ENCODE measurements at places on chromosomes 6 and 20.

DNA sequence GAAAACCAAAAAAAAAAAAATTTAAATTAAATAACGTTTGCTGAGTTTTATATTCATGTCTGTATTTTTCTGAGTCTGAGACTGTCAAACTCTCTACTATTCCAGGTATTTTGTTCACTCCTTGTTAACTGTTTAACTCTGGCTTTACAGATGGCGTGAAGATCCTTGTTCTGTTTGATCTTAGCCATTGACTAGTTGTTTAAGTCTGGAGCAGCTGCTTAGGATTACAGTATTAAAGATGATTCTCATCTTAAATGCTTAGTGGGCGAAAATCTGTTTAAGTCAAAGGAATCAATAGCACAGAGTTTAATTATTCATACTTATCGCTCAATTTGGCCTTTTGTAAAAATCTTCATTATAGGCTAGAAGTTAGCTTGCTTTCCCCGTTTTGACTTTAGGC is 2.4 kb downstream of the PHACTR2 start:
- H3K4me3 ChIP-seq: peak overlapping the region; percentile 89
- peaks cover 60% of the 10 kb centered on the region for H3K4me1 ChIP-seq
- no peak for DNase-seq
- H3K36me3 ChIP-seq: peaks cover 30% of the 10 kb centered on the region

DNA sequence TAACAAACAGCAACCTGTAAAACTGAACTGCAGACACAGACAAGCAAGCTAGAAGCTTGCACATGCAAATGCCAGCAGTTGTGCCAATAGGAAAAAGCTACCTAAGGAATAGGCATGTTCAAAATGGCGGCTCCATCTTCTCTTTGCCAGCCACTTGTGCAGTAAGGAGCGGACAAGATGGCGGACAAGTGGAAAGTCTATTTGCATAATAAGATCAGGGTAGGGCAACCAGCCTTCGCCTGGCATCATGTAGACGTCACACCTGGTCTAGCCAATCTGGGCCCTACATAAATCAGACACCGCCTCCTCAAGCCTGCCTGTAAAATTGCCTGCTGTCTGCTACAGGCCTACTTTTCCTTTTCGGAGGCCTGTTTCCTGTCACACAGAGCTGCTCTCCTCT is 18.0 kb downstream of the C6orf52 start:
- DNase-seq: no peak
- no peaks in the 10 kb centered on the region for H3K36me3 ChIP-seq
- H3K27ac ChIP-seq: no peak overlapping the region
- no peak overlapping the region for H3K4me3 ChIP-seq
- peaks cover 2% of the 10 kb centered on the region for H3K4me1 ChIP-seq

DNA sequence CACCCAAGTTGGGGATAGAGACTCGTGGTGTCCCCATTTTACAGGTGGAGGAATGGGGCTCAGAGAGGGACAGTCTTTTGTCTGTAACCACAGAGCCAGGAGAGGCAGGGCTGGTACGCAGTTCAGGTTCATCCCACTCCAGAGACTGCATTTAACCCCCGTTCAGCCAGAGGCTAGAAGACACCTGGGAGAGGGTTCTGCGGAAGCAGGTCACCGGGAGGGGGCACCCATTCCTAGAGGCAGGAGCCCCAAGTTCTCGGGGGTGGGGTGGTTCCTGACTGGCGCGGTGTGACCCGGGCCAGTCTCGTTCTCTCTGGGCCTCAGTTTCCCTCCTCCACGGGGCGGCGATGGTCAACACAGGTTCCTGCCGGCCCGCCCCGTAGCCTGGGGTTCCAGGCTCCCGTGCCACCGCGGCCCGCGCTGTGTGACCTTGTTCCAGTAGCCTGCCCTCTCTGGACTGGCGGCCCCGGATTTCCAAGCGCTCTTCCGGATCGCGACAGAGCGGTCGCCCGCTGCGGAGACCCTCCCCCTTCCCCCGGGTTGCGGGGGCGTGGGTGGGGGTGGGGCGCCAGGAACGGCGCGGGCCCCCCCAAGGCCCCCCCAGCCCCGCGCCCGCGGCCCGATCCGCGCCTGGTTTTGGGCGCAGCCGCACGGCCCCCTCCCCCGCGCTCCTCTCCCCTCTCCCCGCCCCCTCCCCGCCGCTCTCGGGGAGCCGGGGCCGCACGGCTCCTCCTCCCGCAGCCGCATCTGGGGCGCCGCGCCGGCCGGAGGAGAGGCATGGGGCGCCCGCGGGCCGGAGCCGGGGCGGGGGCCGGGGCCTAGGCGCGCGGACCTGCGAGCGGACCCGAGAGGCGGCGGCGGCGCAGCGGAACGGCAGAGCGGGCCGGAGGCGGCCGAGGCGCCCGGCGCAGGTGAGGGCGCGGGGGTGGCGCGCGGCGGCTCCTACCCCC is at the start of gene DLGAP4:
Gene DLGAP4 (plus strand): TSS at position 738 of the 950 bp plus-strand sequence. CDS start 125,379 bp downstream, outside the sequence.
- peaks cover 45% of the 10 kb centered on the region for H3K27me3 ChIP-seq
- peak within 1 kb of the TSS; percentile 72 for H3K4me3 ChIP-seq
- peak; percentile 39 for DNase-seq
- no peak within 1 kb of the TSS for H3K27ac ChIP-seq
- H3K36me3 ChIP-seq: no peaks in the 10 kb centered on the region
- peaks cover 21% of the 10 kb centered on the region for H3K4me1 ChIP-seq

- no peak overlapping the region for H3K27ac ChIP-seq
- DNase-seq: no peak
- H3K4me1 ChIP-seq: peaks cover 71% of the 10 kb centered on the region
- no peak overlapping the region for H3K4me3 ChIP-seq
- H3K36me3 ChIP-seq: no peaks in the 10 kb centered on the region
Measured at GRCh38 chr6:108733706-108734265, 114.4 kb upstream of the ARMC2 start.

GRCh38 chr6:148945301-148946021 is 198.6 kb downstream of the UST start:
- H3K27ac ChIP-seq: peak overlapping the region; percentile 38
- H3K27me3 ChIP-seq: no peaks in the 10 kb centered on the region
- peaks cover 14% of the 10 kb centered on the region for H3K36me3 ChIP-seq
- no peak overlapping the region for H3K4me3 ChIP-seq
- peaks cover 38% of the 10 kb centered on the region for H3K4me1 ChIP-seq
- no peak for DNase-seq

DNA sequence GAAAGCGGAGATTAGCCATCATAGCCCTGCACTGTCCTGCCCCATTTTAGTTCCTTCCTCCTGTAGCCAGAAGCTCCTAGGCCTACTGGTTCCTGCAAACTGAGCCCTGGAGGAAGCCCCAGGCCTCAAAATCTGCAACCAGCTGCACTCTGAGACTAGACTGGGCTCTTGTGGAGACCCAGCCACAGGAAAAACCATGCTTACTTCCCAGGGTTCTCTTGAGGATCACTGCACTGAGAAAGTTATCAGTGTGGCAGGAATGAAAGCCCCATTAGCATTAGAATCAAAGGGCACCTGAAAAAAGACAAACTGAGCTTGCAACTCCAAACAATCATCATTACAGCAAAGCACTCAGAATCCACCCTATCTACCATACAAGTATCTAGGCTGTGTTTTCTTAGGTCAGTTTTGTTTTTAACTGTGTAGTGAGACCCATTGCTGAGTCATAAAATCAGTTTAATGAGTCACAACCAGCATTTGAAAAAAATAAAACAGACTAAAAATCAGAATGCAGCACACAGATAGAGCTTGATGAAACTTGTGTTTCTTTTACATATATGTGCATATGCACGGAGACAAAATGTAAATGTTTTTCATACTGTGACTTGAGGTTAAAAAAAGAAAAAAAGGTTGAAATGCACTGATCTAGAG is 91.0 kb downstream of the UNC5CL start:
- peaks cover 4% of the 10 kb centered on the region for H3K27me3 ChIP-seq
- H3K36me3 ChIP-seq: 0 out of 2 replicates have a peak, but pooled peaks cover 2% of the 10 kb centered on the region
- H3K4me1 ChIP-seq: peaks cover 54% of the 10 kb centered on the region
- H3K27ac ChIP-seq: peak overlapping the region; percentile 96
- no peak for DNase-seq

DNA sequence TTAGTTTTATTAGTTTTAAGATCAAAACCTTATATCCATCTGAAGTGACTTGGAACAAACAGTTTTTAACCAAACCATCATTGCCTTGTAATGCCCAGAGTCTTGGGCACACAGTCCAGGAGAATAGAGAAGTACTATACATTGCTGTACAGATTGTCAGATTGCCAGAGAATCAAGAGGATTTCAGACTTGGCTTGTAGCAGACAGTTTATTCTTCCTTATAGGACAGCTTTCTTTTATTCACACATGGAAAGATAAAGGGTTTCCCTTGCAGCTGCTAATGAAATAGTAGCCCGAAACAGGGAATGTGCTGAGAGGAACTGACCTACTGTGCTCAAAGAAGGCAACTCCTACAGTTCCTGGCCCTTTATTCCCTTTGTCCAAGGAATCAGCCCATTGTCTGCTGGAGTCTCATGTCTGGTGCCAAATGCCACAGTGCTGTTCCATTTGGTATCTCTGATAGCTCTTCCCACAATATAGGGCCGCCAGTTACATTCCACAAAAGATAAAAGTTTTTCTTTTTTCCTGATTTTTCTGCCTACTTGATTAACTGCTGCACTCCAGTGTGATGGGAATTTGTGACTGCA is 30.6 kb downstream of the DCBLD1 start:
- no peak for DNase-seq
- H3K4me1 ChIP-seq: peaks cover 17% of the 10 kb centered on the region
- no peak overlapping the region for H3K4me3 ChIP-seq
- no peaks in the 10 kb centered on the region for H3K27me3 ChIP-seq
- peaks cover 14% of the 10 kb centered on the region for H3K36me3 ChIP-seq
- no peak overlapping the region for H3K27ac ChIP-seq

- no peak overlapping the region for H3K4me3 ChIP-seq
- no peaks in the 10 kb centered on the region for H3K36me3 ChIP-seq
- DNase-seq: no peak
- H3K4me1 ChIP-seq: peaks cover 5% of the 10 kb centered on the region
Measured at GRCh38 chr6:154358019-154358545, 1.5 kb upstream of the IPCEF1 start.

- H3K4me3 ChIP-seq: no peak overlapping the region
- H3K27me3 ChIP-seq: no peaks in the 10 kb centered on the region
- no peak for DNase-seq
- peaks cover 5% of the 10 kb centered on the region for H3K36me3 ChIP-seq
Measured at GRCh38 chr20:20612251-20612650, 100.2 kb downstream of the RALGAPA2 start.

DNA sequence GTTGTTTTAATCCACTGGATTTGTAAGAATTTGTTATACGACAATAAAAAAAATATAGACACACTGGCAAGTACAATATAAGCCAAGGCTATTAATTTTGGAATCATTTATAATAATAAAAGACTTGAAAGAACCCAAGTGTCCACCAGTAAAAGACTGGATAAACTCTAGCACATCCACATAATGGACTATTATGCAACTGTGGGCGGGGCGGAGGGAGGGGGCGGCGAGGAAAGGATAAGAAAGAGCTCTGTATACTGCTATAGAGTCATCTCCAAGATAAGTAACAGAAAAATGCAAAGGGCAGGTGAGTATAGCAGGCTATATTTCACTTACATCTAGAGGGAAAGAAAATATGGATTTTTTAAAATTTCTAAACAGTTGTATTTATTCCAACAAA is 123.3 kb downstream of the TBC1D32 start:
- H3K4me3 ChIP-seq: no peak overlapping the region
- H3K4me1 ChIP-seq: no peaks in the 10 kb centered on the region
- H3K27me3 ChIP-seq: no peaks in the 10 kb centered on the region
- DNase-seq: no peak
- peaks cover 16% of the 10 kb centered on the region for H3K36me3 ChIP-seq

DNA sequence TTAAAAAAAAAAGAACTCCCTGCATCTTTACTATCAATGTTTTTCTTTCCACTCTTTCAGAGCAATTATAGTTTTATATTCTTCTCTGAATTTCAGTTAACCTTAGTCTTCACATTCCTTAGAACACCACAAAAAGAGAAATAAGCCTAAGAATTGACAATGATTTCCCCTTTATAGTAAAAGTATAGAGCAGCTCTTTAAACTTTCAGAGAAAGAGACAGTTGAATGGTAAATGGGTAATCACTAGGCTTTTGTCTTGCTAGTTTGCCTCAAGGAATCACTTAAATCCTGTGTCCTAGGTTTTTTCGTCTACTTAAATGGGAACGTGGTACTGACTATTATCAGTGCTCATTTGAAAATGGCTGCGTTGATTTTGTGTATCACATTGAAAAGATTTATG is 31.8 kb downstream of the SLX4IP start:
- peak overlapping the region; percentile 48 for H3K4me3 ChIP-seq
- H3K27me3 ChIP-seq: no peaks in the 10 kb centered on the region
- peaks cover 86% of the 10 kb centered on the region for H3K4me1 ChIP-seq
- peaks cover 21% of the 10 kb centered on the region for H3K36me3 ChIP-seq
- no peak for DNase-seq

DNA sequence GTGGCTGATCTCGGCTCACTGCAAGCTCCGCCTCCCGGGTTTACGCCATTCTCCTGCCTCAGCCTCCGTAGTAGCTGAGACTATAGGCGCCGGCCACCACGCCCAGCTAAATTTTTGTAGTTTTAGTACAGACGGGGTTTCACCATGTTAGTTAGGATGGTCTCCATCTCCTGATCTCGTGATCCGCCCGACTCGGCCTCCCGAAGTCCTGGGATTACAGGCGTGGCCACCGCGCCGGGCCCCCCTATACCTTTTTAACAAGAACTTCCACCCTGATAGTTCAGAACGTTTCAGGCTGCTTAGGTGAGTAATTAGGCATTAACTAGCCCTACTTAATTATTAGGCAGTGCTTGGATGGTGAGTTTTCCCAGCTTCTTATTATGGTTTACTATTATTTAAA is 552.5 kb downstream of the BCKDHB start:
- no peak for DNase-seq
- H3K27me3 ChIP-seq: no peaks in the 10 kb centered on the region
- no peaks in the 10 kb centered on the region for H3K4me1 ChIP-seq
- H3K27ac ChIP-seq: no peak overlapping the region

DNA sequence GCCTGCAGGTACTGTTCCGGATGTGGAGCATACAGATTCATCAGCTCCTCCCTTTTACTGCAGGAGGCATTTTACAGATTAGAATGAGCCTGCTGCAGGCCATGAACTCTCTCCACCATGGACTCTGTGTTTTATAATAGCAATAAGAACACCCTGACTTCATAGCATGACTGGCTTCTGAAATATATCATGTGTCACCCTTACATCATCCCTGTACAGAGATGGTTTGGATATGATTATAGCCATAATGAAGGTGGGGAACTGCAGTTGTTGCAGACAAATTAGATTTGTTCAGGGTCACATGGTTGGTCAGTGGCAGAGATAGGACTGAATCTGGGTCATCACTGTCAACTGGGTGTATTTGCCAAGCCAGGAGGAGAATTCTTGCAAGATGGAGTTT is 100.7 kb downstream of the FOXO3 start:
- no peak for DNase-seq
- peaks cover 33% of the 10 kb centered on the region for H3K4me1 ChIP-seq
- no peak overlapping the region for H3K27ac ChIP-seq

- H3K27me3 ChIP-seq: peaks cover 2% of the 10 kb centered on the region
- no peak overlapping the region for H3K4me3 ChIP-seq
- no peaks in the 10 kb centered on the region for H3K36me3 ChIP-seq
- no peaks in the 10 kb centered on the region for H3K4me1 ChIP-seq
- no peak for DNase-seq
Measured at GRCh38 chr6:17297271-17298080, 16.3 kb downstream of the RBM24 start.
